Stimulated activated CD8-positive, alpha-beta memory T cell treated with anti-CD3 and anti-CD28 coated beads, Interleukin-4, amount 100 ng/mL, for 4 hours (primary cell): ENCODE measurements at places on chromosomes 6 and 20.
A peak's percentile ranks its signal among the peaks of the same experiment; 100 is the strongest.

DNA sequence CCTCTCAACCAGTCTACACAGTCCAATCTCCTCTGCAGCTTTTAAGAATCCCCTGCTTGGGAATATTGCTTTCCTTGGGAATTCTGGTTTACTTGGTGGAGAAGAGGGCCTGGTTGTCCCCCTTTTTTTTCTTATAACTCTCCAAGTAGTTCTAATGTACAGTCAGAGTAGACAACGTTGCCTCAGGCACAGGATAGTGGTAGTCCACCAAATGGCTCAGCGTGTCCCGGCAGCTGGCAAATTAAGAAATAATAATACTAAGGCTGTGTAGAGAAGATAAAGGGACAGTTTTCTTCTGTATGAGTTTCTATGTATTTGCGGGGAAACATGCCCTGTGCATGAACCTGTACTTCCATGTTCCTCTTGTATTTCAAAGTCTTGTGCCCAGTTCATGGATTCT, 145.7 kb upstream of the RREB1 start:
- no peak for DNase-seq

DNA sequence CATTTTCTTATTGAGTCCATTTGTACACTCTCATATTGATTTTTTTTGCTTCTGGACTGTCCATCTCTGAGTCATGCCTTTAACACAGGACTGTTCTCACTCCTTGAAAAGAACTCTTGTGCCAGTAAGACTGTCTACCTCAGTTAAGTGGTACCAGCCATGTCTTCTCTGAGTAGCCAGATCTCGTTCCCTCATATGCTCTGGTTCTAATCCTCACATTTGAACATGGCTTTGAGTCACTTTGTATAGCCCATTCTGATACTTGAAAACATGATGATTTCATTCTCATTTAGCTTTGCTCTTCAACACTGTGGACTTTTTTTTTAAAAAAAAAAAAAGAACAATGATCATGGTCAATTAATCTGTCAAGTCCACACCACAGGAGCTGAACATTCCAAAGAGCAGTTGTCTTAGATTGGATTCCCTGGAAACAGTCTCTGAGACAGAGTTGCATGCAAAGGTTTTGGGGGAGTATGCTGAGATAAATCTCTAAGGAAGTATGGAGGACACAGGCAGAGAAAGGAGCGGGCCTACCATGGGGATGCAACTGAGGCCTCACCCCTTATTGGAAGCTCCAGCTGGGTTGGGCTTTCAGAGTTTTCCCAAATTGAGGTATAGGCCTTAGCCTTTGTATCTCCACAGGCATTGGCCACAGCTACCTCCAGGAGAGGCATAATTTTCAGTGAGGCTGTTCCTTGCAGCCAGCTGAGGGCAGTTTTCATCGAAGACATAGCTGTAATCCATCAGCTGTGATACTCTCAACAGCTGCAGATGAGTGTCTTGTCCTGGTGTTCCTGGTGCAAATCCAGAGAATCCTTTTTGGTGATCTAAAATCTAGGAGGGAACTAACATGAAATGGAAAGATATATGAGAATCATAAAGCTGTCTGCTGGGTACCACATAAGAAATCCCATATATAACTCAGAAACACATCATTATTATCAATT, 6.0 kb upstream of the PTCHD4 start:
- DNase-seq: no peak

DNA sequence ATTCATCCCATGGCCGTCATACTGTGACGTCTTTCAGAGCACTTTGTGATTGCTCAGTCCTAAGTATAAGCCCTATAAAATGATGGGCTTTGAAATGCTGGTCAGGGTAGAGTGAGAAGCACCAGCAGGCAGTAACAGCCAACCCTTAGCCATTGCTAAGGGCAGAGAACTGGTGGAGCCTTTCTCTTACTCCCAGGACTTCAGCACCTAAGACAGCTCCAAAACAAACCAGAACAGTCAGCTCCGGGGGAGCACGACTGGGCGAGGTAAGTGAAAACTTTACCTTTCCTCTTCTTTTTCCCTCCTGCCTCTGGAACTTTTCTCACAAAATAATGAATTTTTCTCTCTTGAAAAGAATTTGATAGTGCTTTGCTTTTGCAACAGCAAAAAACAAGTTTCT, at the start of gene VIP:
TSS of gene VIP (plus strand) at position 104 of the 400 bp plus-strand sequence. CDS start 1,381 bp downstream, outside the sequence.
- no peak for DNase-seq

GRCh38 chr6:52063584-52064344, 23.6 kb downstream of the PKHD1 start:
- peak; percentile 24 for DNase-seq

DNA sequence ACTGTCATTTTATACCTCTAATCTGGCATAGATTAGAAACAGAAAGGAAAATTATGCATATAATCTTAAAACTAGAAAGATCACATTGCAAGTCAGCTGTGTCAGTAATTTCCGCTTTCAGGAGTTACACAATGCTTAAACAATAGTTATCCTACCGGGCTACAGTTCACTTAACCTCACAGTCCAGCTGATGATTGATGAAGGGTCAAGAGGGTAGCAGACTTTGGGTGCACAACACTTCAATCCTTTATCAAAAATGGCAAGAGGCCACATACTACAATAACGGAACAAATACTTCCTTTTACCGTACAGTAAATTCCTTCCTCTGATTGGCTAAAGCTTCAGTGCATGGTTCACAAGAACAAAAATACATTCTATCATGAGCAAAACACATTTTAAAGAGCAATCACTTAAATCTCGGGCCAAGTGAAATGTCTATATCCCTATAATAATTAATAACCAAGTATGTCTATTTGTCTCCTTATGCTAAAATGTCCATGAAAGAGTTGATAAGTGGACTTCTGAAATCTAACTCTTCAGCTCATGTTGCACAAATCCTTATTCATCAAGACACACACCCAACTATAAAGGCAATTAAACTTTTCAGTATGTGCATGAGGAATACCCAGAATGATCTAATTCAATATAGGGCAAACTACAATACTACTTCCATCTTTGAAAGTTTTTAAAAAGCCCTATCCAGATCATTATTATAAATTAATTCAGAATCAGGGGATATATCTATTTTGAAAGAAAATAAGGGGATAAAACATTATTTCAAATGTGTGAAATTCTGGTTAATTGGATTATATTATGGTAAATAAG, 76.8 kb downstream of the HIVEP2 start:
- no peak for DNase-seq

DNA sequence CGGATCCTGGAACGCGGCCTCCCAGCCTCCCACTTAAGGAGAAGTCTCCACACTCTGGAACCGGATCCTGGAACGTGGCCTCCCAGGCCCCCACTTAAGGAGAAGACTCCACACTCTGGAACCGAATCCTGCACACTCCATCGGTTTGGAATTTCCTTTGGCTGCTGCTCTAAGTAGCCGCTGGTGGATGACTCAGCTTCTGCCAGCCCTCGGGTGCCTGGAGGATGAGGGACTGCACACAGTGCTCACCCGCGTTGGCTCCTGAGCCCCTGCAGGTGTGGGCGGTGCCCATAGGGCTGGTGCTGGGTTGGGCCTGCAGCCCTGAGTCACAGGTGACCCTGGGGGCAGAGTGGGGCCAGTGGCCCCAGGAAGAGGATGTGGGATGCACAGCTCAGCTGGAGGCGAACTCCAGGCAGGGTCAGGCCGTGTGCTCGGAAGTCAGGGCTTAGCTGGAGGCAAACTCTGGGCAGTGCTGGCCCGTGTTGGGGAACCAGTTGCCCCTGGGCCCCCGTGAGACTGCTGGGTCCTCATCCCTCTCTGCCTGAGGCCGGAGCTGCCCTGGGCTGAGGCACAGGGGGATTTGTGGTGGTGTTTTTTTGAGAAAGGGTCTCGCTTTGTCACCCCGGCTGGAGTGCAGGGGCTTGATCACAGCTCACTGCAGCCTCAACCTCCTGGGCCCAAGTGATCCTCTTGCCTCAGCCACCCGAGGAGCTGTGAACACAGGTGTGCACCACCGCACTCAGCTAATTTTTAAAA, 13.9 kb upstream of the TNFRSF6B start:
- DNase-seq: no peak

- no peak for DNase-seq
Measured at GRCh38 chr6:50849796-50850180, 31.1 kb downstream of the TFAP2B start.

GRCh38 chr6:169897601-169898358, 146.4 kb downstream of the ERMARD start:
- no peak for DNase-seq

DNA sequence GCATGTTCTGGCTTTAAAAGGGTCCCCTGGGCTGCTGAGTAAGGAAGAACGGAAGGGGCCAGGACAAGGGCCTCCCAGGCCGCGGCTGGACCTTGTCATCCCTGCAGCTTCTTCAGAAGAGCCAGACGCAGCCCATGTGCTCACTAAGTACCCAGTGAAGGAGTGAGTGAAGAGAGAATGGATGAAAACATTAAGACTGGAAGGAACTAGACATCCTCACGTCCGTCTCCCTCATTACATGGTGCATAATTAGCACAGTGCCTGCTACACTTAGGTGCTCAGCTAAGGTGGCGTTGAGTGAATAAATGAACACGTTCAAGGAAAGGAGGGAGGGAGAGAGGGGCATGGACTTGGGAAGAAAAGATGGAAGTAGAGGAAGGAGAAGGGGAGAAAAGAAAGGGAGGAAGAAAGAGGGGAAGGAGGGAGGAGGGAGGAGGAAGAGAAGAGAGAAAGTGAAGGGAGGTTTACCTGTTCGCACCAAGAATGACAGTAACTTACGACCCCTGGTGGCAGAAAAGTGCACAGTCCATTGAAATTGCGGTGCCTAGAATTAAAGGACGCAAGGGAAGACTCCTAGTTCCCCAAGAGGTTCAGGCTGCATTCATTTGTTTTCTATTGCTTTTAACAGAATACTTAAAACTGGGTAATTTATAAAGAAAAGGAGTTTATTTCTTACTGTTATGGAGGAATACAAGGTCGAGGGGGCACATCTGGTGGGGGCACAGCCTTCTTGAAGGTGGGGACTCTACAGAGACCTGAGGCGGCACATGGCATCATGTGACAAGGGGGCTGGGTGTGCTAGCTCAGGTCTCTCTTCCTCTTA, 8.0 kb downstream of the TP53RK start:
- peak; percentile 55 for DNase-seq

DNA sequence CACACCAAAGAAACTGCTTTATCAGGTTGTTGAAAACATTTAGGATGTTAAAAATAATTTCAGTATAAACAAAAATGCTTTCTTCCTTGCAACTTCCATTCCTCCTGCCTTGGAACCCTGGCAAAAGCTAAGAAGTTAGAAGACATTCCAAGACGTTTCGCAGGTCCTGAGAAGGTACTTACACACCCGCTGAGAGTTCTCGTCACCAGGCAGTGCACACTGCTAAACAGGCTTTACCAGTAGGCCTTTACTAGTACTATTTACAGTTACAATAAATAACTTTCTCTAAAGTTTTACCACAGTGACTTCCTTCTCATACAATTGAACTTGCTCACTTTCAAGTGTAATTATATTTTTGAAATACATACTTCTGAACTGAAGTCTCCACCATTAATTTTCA, 81.4 kb upstream of the RPS6KA2 start:
- DNase-seq: no peak

- no peak for DNase-seq
Measured at GRCh38 chr20:10927936-10928840, 254.4 kb upstream of the JAG1 start.

DNA sequence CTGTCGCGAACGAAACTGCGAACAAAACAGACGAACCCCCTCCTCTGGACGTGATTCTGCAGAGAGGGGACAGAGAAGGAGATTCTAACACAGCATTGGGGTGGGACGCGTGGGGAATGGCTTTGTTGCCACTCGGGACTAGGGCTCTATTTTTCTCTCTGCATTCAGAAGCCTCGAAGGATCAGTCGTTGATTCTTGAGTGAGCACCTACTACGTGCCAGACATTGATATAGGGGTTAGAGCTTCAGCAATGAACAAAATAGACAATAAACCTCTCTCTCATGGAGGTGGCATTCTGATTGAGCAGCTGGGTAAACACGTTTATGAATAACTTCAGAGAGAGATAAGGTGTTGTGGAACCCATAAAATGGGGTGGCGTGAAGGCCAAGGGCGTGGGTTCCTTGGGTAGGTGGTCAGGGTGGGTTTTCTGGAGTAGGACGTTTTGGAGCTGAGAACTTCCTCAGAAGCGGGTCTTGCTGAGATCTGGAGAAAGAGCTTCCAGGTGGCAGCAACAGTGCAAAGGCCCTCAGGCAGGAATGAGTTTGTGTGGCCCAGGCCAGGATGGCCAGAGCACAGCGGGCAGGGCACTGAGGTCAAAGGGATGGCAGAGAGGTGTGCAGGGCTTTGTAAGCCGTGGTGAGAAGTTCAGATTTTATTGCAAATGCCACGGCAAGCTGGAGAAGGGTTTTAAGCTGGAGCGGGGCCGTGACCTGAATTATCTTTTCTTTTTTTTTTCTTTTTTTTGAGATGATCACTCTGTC, 884 bp downstream of the SLC2A10 start:
- no peak for DNase-seq

DNA sequence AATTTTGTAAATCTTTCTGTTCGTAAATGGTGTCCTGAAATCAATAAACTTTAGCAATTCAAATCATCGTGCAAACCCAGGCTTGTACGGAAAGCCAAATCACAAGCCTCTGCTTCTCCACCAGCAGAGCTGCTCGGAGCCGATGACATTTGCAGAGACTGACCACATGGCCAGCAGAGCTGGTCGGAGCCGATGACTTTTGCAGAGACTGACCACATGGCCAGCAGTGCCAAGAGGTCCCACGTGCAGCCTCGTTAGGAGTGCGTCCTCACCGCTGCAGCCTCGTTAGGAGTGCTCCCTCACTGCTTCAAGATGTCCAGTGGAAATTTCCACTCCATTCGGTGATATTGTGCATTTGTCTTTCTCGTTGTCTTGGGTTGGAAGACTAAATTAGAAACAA, 28.5 kb downstream of the SMOC2 start:
- DNase-seq: no peak

GRCh38 chr6:89818977-89819335, 638 bp downstream of the MDN1 start:
- no peak for DNase-seq

- DNase-seq: no peak
Measured at GRCh38 chr6:106783640-106784566, 154.5 kb downstream of the QRSL1 start.
